Activated CD4-positive, alpha-beta T cell treated with anti-CD3 and anti-CD28 coated beads, Interleukin-2, amount 50 U/mL, for 24 hours (primary cell): ENCODE measurements at places on chromosomes 2 and 18.

- no peak for DNase-seq
Observed at GRCh38 chr2:26632624-26633185, 8.5 kb downstream of the CIB4 start.

GRCh38 chr2:20403774-20404312, 43.0 kb upstream of the RHOB start:
- no peak for DNase-seq

DNA sequence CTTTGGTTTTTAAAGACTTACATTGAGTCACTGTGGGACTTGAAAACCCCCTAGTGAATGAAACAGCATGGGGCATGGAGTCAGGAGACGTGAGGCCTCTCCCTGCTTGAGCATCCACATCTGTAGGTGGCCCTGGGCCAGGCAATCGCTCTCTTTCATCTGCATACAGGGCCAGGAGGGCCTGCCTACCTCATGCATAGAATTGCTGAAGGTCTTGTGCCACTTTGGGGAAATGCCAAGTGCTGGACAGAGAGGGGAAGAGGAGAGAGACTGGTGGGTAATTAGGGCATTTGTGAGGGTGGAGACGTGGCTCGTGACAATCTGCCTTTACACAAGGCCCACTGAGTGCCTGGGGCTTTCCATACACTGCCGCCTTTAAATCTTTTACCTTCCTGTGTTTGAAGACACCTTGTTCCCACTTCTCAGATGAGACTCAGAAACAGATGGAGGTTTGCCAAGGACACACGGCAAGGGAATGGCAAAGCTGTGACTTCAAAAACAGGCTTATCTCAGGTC, 322.2 kb upstream of the HS6ST1 start:
- no peak for DNase-seq

GRCh38 chr2:217851191-217852020, 151.4 kb downstream of the TNS1 start:
- no peak for DNase-seq

GRCh38 chr2:239539083-239539775, 138.4 kb upstream of the HDAC4 start:
- no peak for DNase-seq

GRCh38 chr2:128374711-128375413, 56.2 kb upstream of the HS6ST1 start:
- no peak for DNase-seq

- no peak for DNase-seq
Observed at GRCh38 chr2:2826621-2827020, 495.5 kb upstream of the MYT1L start.

DNA sequence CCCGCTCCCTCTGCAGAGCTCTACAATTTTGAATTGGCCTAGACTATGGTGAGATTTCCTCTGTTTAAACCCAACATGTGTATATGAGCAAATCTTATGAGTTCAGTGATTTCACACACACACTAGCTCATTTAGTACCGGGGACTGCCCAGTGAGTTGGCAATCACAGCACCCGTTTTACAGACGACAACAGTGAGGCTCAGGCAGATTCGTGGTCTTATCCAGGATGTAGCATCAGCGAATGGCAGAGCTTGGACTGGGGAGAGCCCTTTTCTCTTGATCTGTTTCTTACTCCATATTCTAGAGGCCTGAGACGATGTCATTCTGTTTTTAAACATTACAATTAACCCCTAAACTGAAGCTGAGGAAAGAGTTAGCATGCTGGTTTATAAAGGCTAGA, 419.9 kb downstream of the NBAS start:
- no peak for DNase-seq

GRCh38 chr18:42969366-42969765, 146.1 kb downstream of the RIT2 start:
- DNase-seq: no peak
